ENCODE measurements at places on chromosomes 7 and 10.

GRCh38 chr10:99945263-99945662, 64.5 kb downstream of the DNMBP start:
- DNase-seq: no peak

DNA sequence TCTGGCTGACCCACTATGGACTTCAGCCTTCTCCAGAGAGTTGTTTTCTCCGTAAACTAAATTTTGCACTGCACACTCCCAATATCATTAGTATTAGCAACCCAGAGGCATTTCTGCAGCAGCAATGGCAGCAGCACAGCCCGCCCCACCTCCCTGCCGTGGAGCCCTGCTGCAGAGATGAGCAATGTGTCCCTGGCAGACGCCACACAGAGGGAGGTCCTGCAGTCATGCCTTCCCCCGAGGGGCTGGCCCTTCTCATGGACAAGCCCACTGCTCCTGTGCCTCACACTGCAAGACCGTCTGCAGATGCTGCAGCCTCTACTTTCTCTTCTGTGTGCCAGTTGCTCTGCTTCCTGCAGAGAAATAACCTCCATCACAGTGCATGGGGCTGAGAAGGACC, 393.4 kb upstream of the MKI67 start:
- DNase-seq: no peak

DNA sequence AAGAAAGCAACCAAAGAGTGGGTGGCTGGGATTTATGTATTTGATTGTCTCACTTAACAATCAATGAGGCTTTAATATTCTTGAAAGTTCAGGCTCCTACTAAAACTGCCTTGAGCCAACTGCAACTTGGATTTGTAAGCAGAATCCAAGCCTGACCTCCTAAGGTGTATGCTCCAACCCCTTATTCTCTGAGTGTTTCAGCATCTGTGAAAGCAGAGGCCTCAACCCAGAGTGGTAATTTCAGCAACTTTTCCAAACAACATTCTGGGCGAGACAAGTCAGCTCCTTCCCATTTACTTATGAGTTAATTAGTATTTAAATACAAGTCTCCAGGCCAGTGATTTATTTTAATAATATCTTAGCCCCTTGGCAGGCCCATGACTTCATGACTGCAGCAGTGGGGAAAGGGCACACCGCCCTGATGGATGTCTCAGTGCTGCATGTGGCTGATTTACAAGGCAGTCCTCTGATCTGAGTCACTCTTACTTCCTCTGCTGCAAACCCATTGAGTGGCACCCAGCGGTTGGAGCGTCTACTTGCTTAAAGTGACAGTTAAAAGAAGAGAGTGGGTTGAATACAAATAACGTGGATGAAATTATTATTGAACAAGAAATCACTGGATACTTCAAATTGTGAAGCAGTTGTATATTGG, 209.1 kb downstream of the TRIL start:
- no peak for DNase-seq

DNA sequence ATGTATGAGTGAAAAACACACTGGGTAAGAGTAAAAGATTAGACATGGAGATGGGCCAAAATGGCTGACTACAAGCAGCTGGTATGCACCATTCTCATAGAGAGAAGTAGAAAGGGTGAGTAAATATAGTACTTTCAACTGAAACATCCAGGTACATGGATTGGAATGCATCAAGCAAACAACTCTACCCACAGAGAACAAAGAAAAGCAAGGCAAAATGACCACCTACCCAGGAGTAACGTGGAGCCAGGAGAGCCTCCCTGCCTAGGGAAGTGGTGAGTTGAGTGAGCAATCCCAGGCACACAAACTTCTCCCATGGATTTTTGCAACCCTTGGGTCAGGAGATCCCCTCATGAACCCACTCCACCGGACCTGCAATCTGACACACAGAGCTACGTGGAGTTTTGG, 212.8 kb downstream of the PTN start:
- no peak for DNase-seq

GRCh38 chr10:99292159-99292558, 37.0 kb upstream of the CNNM1 start:
- DNase-seq: no peak

GRCh38 chr10:103716206-103717160, 138.9 kb downstream of the SH3PXD2A start:
- DNase-seq: no peak

GRCh38 chr7:30545791-30546555, 41.3 kb upstream of the GGCT start:
- DNase-seq: no peak

- DNase-seq: no peak
Measured at GRCh38 chr10:98431016-98431415, 15.7 kb downstream of the HPS1 start.

- DNase-seq: no peak
Measured at GRCh38 chr10:58741673-58742072, 229.0 kb downstream of the BICC1 start.

DNA sequence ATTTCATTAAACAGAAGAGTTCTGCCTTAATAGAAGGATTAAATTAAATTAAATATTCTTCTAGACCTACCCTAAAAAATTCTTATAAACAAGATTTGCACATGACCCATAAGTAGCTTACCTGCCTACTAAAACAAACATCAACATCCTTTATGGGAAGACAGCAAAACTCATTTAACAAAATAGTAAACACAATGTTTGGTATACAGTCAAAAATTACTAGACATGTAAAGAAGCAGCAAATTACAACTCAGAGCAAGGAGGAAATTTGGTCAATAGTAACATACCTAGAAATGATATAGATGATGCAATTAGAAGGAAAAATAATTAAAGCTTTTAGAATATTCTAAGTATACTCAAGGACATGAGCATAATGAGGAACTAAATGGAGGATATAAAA, 27.9 kb downstream of the CCDC172 start:
- no peak for DNase-seq
